ENCODE measurements at places on chromosomes 6 and 20. TPM values are rescaled to one million over a fixed set of nuclear protein-coding genes. Genes with fewer than 3 reads are reported as not detected.

SEL1L2 gene
- polyA plus RNA-seq, result not detected

DNA sequence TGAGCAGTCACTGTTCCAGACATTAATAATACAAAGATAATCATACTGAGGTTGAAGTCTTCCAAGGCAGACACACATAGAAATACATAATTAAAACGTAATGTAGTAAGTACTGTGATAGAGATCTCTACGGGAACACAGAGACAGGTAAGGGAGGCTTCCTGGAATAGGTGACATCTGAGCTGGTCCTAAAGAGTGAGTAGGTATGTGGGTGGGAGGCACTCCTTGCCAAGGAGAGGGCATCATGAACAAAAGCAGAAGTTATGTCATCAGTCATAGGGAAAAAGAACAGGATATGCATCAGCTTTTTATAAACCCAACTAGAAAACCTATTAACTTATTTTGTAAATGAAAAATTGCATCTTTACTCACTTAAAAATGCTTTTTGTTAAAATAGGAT lies 110.0 kb downstream of the MAP7 start:
- no peak overlapping the region for H3K27ac ChIP-seq
- no peak overlapping the region for H3K4me3 ChIP-seq
- H3K27me3 ChIP-seq, result no peaks in the 10 kb centered on the region
- H3K36me3 ChIP-seq, result no peaks in the 10 kb centered on the region
- DNase-seq, result no peak

DNA sequence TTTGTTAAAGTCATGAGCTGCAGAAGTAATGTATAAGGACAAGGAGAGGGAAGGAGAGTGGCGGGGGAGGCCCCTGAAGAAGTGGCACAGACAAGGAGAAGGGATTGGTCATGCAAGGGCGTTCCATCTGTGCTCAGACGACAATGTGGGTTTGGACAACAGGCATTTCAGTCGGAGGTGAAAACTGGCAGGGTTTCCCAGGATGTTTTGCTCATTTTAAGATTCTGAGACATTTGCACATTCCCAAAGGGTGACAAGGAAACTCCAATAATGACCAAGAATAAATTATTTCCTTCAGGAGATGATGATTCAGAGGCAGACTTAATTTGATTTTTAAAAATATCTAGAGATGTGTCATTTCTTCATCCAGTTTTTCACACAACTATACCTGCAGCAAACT lies 181.8 kb downstream of the HIVEP2 start:
- peaks cover 24% of the 10 kb centered on the region for H3K36me3 ChIP-seq
- no peak overlapping the region for H3K27ac ChIP-seq
- no peaks in the 10 kb centered on the region for H3K27me3 ChIP-seq
- H3K4me1 ChIP-seq, result peaks cover 8% of the 10 kb centered on the region
- no peak overlapping the region for H3K4me3 ChIP-seq

GRCh38 chr6:107592806-107593205 lies 102.9 kb downstream of the SOBP start:
- H3K4me3 ChIP-seq, result no peak overlapping the region
- H3K4me1 ChIP-seq, result no peaks in the 10 kb centered on the region
- no peaks in the 10 kb centered on the region for H3K27me3 ChIP-seq

DNA sequence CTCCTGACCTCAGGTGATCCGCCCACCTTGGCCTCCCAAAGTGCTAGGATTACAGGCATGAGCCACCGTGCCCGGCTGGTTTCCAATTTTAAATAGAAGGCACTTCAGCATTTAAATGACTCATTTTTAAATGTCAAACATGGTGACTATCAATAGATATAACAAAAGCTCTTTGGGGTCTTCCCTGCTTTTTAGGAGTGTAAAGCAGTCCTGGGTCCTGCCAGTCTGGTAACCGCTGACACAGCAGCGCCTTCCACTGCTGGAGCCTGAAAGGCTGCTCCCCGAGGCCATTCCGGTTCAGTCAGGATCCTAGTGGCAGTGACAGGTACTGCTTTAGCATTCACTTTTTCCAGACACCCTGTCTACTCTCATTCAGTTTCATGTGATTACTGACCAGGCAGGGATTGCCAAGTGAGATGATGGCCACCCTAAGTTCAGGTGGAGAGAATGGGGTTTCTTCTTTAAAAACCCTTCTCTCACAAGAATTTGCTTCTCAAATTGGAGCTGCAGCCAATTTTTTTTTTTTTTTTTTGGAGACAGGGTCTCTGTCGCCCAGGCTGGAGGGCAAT lies 5.1 kb downstream of the DIDO1 start:
- DNase-seq, result peak; percentile 51
- peak overlapping the region; percentile 24 for H3K4me3 ChIP-seq
- peaks cover 89% of the 10 kb centered on the region for H3K4me1 ChIP-seq
- H3K27ac ChIP-seq, result peak overlapping the region; percentile 86
- peaks cover 2% of the 10 kb centered on the region for H3K27me3 ChIP-seq
